ENCODE measurements at places on chromosomes 7 and 10.

DNA sequence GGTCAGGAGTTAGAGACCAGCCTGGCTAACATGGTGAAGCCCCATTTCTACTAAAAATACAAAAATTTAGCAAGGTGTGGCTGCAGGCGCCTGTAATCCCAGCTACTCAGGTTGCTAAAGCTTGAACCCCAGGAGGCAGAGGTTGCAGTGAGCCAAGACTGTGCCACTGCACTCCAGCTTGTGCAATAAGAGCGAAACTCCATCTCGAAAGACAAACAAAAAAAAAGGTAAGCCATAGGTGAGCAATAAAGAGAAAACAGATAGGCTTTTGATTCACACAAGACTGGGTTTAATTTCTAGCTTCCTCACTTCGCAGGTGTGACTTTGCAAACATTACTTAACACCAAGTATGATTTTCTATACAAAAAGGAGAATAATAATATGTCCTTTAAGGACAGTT lies 72.3 kb upstream of the ACBD5 start:
- DNase-seq, result no peak

- no peak for DNase-seq
These were observed 44.8 kb downstream of the AKR1B1 start for GRCh38 chr7:134414109-134414508.

DNA sequence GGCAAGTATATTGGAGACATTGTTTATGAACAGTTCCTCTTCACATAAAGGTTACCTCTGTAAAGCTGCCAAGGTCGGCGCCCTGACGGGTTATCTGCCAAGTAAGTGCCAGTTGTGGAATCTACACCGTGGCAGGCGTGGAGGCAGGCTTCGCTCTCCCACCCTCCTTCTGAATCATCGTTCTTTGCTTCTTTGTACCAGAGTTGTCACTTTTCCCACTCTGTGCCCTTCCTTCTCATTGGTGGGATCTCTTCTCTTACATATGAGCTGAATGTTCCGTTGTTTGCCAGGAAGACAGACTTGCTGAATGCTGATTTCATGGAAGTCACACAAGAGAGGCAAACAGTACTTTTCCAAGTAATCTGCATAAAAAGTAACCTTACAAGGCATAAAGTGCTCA lies 40.6 kb upstream of the PTPRZ1 start:
- peak; percentile 23 for DNase-seq

GRCh38 chr7:105389088-105389650 lies 448 bp upstream of the SRPK2 start:
- peak; percentile 50 for DNase-seq

GRCh38 chr10:80538481-80539185 lies 931 bp downstream of the SH2D4B start:
- DNase-seq, result no peak

GRCh38 chr10:91022924-91023699 lies 102.2 kb upstream of the ANKRD1 start:
- DNase-seq, result peak; percentile 24

DNA sequence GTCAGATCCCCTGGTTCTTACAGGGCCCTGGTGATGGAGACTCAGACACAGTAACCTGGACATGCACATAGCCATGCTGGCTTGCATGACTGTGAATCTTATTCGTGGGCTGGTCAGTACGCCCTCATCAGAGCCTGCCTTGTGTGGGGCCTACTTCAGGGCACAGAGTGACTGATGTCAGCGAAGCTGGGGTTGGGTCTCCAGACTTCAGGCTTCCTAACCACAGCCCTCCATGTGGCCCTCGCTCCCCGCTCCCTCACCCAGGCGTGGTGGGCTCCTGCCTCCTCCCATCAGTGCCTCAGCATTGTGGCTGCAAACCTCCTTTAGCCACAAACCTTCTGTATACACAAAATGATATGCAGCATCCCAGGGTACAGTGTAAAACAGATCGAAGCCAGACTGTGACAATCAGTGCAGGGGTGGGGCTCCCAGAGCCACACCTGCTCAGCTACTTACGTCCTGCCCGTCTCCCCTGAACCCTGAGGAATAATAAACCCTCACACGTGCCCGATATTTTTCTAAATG lies 7.1 kb upstream of the C10orf105 start:
- no peak for DNase-seq

DNA sequence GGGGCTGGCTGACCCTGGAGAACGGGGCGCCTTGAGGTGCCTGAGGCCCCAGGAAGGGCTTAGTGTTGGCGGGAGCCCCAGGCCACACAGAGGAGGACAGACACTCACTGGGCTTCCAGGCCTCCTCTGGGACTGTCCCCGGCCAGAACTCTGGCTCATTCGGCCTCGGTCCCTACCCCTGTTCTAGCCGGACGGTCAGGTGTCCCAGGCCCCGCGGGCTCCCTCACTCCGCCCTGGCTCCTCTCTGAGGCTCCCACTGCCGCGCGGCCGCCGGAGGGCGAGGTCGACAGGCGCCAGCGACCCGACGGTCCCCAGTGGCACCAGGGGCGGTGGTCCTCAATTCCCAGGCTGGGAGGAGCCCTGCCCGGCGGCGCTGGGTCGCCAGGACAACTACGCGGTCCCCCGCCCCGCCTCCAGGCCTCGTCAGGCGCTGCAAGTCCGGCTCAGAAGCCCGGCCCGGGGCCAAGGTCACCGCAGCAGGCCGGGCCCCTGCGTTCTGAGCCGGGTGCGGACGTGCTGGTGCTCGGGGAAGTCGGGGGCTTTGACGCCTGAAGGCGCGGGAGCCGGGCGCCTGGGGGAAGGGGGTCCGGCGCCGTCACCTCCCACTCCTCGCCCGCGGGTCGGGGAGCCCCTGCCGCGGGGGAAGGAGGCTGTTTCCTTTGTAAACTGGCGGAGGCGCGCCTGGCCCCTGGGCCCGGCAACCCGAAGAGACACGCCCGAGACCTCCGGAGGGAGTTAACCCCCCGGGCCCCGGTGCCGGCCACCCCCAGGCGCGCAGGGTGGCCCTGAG lies 1.1 kb upstream of the PWWP2B start:
- no peak for DNase-seq

- DNase-seq, result no peak
These were observed 168.3 kb downstream of the CREB5 start for GRCh38 chr7:28580665-28581064.

- DNase-seq, result no peak
These were observed 129.4 kb upstream of the LSM8 start for GRCh38 chr7:118054529-118054928.

DNA sequence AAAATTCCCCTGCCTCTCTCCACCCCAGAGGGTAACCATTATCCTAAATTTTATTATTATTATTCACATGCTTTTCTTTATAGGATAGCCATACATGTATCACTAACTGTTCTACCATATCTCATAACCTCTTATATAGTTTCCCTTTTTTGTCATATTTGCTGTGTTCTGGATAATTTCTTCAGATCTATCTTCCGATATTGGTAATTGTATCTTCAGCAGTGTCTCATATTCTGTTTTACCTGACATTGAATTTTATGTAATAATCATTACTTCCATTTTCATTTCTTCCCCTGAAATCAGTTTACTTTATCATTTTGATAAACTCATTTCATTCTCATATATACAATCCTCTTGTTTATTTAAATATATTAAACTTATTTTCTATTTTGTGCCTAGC lies 273.5 kb downstream of the ADK start:
- DNase-seq, result no peak

DNA sequence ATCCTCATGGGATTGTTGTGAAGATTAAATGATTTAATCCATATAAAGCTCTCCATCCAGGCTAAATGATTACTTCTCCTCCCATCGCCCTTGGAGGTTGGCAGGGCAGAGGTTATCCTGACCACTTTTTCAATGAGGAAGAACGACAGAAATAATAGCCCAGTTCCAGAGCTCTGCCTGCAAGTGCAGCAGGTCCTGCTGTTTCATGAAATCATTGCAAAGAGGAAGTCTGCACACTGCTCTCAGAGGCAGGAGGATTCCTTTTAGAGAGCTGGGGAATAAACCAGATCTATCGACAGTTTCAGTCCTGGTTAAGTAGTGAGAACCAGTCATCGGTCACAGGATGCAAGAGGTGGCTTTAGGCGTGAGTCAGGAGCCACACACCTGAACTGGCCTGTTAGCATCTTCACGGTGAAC lies 25.0 kb upstream of the CDH23 start:
- no peak for DNase-seq

GRCh38 chr10:98919899-98920298 lies 315.8 kb downstream of the HPSE2 start:
- no peak for DNase-seq

- no peak for DNase-seq
These were observed 503.5 kb downstream of the DNAJB6 start for GRCh38 chr7:157840174-157840913.

GRCh38 chr10:69901628-69902505 lies 100.2 kb downstream of the COL13A1 start:
- DNase-seq, result peak; percentile 70

DNA sequence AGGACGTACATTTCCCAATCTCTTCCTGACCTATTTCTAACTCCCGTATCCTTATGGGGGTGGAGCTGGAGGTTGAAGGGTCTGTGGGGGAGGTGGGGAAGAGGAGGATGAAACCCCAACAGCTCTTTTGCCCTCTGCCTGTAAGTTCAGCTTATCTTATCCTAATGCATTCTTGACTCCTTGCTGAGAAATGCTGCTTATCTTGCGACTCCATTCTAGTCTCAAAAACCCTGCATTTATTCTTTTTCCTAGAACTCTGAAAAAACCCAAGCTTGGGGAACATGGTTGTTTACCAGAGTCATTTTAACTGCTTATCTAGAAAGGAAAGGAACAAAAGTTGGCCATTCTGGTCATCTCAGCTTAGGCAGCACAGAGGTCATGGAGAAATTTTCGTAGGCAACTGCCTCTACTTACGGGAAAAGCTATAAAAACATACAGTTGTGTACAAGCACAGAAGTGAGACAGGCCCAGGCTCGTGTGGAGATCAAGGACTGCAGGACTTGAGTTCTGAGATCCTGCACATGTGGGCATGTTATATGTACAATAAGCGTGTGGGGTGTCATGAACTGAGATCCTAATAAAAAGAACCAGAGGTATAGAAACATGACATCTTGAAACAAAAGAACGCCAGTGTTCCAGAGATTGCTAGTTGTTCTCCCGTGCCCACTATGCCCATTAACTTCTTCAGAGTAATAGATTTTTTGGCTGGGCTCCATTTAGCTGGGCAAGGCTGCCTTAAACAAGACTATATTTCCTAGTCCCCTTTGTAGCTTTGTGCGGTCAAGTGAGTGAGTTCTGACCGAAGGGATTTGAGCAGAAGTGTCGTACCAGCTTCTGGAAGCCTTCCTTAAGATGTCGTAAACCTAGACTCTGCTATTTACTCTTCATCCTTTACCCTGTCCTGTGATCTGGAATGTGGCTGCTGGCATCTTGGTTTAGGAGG lies 9.6 kb downstream of the INMT start:
- DNase-seq, result no peak

- DNase-seq, result no peak
These were observed 633.0 kb upstream of the MKI67 start for GRCh38 chr10:128759174-128759573.

- DNase-seq, result no peak
These were observed 48.9 kb upstream of the ELMO1 start for GRCh38 chr7:37497576-37497975.

GRCh38 chr7:133859231-133859630 lies 267.9 kb upstream of the LRGUK start:
- no peak for DNase-seq

DNA sequence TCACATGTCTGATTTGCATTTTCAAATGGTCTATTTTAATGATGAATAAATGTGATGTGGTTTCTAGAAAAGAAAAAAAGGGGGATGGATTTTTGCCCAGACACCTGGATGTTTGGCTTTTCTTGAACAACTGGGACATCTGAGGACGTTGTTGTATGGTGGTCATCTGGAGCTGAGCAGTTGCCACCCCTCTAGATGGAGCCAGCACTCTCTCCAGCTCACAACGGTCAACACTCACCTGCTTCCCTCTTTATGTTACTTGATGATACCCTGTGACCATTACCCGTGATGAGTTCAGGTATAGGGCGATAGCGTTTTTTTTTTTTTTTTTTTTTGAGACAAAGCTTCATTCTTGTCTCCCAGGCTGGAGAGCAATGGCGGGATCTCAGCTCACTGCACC lies 30.1 kb upstream of the PAXIP1 start:
- no peak for DNase-seq

DNA sequence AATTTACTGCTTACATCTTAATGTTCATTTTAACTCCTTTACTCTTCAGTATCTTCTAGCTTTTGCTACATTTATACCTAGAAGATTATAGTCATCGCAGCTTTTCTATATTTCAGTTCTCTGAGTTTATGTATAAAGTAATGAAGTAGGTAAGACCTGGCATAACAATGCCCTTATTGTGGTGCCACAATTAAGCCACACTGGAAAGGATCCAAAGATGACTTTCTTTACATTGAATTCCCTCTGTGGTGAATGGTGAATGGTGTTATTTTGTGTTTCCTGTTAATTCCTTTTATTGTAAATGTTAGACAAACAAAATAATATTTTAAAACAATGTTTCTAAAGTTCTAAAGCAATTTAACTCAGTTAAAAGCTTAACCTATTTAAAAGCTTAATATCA lies 36.2 kb downstream of the SEMA3D start:
- DNase-seq, result no peak

DNA sequence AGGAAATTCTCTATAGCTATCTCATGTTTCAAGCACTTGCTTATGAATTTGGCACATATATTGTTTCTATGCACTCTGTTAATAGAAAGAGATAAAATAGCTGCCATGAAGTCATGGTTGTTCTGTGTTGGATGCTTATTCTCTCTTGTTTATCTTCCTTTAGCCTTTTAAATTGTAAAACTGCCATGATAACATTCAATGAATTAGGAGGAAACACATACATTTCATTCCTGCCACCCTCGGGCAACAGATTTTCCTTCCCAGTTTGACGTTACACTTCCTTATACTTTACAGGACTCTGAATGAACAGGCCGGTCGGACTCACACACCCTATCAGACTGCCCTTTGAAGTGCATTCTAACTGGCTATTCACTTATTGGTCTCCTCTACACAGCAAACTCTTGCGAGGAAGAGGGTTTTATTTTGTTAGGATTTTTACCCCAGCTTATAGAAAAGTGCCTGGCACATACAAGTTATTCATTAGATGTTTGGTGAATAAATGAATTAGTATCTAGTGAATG lies 65.7 kb upstream of the FERD3L start:
- DNase-seq, result no peak

- DNase-seq, result no peak
These were observed 152.5 kb downstream of the PIP4K2A start for GRCh38 chr10:22561909-22562308.

GRCh38 chr7:22872096-22872807 lies 49.6 kb upstream of the TOMM7 start:
- no peak for DNase-seq

DNA sequence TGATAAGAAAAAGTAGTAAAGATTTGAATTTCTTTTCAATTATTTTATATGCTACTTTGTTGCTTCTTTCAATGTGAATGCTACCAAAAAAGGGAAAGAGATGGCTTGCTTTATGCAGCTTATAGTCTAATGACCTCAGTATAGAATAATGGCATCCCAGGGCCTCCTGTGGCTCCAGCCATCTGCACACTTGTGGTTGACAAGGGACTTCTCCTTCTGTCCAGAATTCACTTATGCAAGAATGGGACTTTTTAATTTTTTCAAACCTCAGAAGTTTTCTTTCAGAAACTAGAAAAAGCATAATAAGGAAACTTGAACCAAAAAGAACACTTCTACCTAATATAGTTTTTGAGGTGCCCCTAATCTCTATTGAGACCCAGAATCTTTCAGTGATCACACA lies 310.9 kb downstream of the CTNNA3 start:
- DNase-seq, result no peak

- no peak for DNase-seq
These were observed 7.7 kb downstream of the KCNMA1 start for GRCh38 chr10:77629775-77630506.
